ENCODE measurements at places on chromosomes 6 and 20. TPM values are rescaled to one million over a fixed set of nuclear protein-coding genes. Genes with fewer than 3 reads are reported as not detected.

DNA sequence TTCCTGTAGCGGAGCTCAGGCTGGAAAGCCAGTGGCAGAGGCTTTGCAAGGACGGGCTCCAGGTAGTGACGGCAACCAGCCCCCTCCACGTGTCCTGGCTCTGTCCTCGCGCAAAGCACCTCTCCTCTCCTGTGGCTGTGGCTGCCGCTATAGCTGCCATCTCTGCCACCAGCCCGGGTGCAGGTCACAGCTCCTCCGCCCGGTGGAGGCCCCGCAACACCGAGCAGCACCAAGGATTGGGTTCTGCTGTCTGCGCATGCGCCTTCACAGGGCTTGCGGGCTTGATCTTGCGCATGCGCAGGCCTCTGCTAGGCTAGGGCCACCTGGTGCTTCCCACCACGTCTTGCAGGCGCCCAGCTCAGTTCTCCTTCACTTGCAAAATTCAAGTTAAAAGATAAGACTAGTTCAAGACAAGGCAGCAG is 625.4 kb downstream of the QKI start:
- H3K27me3 ChIP-seq: no peaks in the 10 kb centered on the region
- DNase-seq: peak; percentile 76
- H3K4me3 ChIP-seq: no peak overlapping the region
- H3K27ac ChIP-seq: no peak overlapping the region
- H3K36me3 ChIP-seq: no peaks in the 10 kb centered on the region
- H3K4me1 ChIP-seq: no peaks in the 10 kb centered on the region

- H3K4me3 ChIP-seq: no peak overlapping the region
- H3K27ac ChIP-seq: no peak overlapping the region
- peaks cover 3% of the 10 kb centered on the region for H3K4me1 ChIP-seq
- no peak for DNase-seq
- H3K27me3 ChIP-seq: no peaks in the 10 kb centered on the region
Observed at GRCh38 chr6:159720708-159721107, 6.6 kb upstream of the WTAP start.

GRCh38 chr6:30709101-30709868 is 7.8 kb downstream of the MDC1 start:
- peaks cover 7% of the 10 kb centered on the region for H3K36me3 ChIP-seq
- no peaks in the 10 kb centered on the region for H3K27me3 ChIP-seq
- H3K4me3 ChIP-seq: no peak overlapping the region
- no peak overlapping the region for H3K27ac ChIP-seq
- DNase-seq: no peak

- no peaks in the 10 kb centered on the region for H3K27me3 ChIP-seq
- no peak for DNase-seq
- H3K4me1 ChIP-seq: no peaks in the 10 kb centered on the region
- H3K36me3 ChIP-seq: no peaks in the 10 kb centered on the region
- H3K27ac ChIP-seq: no peak overlapping the region
Observed at GRCh38 chr20:14657266-14658005, 320.0 kb upstream of the FLRT3 start.

- no peaks in the 10 kb centered on the region for H3K36me3 ChIP-seq
- no peak overlapping the region for H3K4me3 ChIP-seq
- no peaks in the 10 kb centered on the region for H3K4me1 ChIP-seq
- no peaks in the 10 kb centered on the region for H3K27me3 ChIP-seq
Observed at GRCh38 chr20:39266989-39267388, 304.8 kb downstream of the DHX35 start.

DNA sequence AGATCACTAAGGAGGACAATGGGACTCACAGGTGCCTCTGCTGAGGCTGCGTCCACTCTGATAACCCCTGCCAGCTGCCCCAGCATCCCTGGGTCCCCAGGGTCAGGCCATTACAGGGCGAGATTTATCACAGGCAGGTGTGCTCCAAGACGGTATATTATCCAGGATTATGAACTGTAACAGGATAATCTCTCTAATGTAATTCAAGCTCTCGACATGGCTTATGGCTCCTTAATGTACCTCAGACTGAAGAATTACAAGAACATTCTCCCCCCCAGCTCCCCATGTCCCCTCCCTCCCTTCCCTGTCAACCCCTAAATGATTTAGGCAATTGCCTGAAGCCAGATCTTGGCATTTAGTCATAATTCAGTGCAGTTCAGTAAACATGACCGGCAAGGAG is 86.8 kb downstream of the NCR2 start:
- no peak for DNase-seq
- H3K27me3 ChIP-seq: no peaks in the 10 kb centered on the region
- no peaks in the 10 kb centered on the region for H3K4me1 ChIP-seq
- no peaks in the 10 kb centered on the region for H3K36me3 ChIP-seq
- H3K27ac ChIP-seq: no peak overlapping the region

DNA sequence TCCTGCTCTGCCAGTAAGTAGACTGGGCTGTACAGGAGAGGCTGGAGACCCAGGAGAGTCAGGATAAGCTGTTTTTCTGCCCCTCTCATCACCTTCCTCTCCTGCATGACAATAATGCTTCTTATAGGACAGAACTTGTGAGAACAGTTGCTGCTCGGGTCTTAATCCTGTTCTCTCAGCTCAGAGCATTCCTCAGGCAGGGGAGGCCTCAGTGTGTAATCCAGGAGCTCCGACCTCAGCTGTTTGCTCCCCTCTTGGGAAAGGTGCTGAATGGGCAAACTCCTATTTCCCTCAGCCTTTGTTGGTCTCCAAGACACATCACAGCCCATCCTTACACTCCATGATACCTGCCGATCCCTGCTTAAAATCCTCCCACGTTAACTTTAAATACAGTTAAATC is 134.9 kb upstream of the LRFN2 start:
- peak; percentile 25 for DNase-seq
- H3K27ac ChIP-seq: no peak overlapping the region
- no peaks in the 10 kb centered on the region for H3K27me3 ChIP-seq
- no peaks in the 10 kb centered on the region for H3K36me3 ChIP-seq
- H3K4me1 ChIP-seq: no peaks in the 10 kb centered on the region

- H3K4me1 ChIP-seq: no peaks in the 10 kb centered on the region
- H3K4me3 ChIP-seq: no peak overlapping the region
- no peak overlapping the region for H3K27ac ChIP-seq
- no peak for DNase-seq
- no peaks in the 10 kb centered on the region for H3K27me3 ChIP-seq
- H3K36me3 ChIP-seq: peaks cover 4% of the 10 kb centered on the region
Observed at GRCh38 chr6:18464176-18464575, 77.0 kb downstream of the RNF144B start.

The CALHM5 gene
- 4.0 TPM for polyA plus RNA-seq

The GSTA2 gene
- not detected for polyA plus RNA-seq

The PDE7B gene
- 1.0 TPM for polyA plus RNA-seq

The DZANK1 gene
- 3.6 TPM for polyA plus RNA-seq

Measured in aorta (tissue), 5 donors.